SW480 (cell line): ENCODE measurements at places on chromosomes 7 and 10.
A peak's percentile ranks its signal among the peaks of the same experiment; 100 is the strongest.

- DNase-seq, result no peak
These were observed 77.2 kb downstream of the CFAP46 start for GRCh38 chr10:132865171-132865631.

GRCh38 chr7:117274951-117275350 is 47.9 kb downstream of the WNT2 start:
- DNase-seq, result no peak

- peak; percentile 37 for DNase-seq
These were observed 27.2 kb upstream of the ATP6V0A4 start for GRCh38 chr7:138825049-138825721.

DNA sequence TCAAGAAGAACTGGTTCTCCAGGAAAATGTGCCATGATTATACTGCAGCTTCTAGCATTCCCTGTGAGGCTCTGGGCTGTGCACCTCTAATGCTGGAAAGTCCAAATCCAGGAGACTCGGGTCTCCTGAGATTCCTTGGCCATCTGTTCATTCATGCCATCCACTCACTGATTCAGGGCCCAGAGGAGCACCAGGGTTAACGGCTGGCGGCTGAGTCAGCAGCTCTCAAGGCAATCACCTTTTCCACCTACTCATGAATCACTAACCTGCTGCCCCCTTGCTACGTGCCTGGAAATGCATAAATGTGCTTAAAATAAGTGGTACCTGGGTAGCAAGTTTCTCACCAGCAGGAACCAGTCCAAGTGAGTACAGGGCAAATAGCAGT is 132.7 kb downstream of the KCNMA1 start:
- peak; percentile 68 for DNase-seq

- DNase-seq, result no peak
These were observed 230.3 kb upstream of the MEOX2 start for GRCh38 chr7:15916681-15917380.

GRCh38 chr7:130740606-130741005 is 6.6 kb upstream of the KLF14 start:
- no peak for DNase-seq

DNA sequence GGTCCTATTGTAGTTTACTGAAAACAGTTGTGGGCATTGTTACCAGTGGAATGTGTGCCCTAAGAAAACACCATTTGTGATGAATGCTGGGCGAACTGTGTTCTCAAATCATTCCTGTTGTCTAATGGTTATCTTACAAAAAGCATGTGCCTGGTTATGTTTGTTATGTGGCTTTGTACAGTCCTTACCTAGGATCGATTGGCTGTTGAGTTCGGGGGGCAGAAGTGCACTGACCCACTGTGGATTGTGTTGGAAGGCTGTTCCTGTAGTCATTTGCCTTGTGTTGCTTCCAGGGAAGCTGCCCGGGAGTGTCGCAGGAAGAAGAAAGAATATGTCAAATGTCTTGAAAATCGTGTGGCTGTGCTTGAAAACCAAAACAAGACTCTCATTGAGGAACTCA is 84.3 kb downstream of the CREM start:
- DNase-seq, result no peak

GRCh38 chr10:83218205-83218604 is 921.1 kb upstream of the GHITM start:
- no peak for DNase-seq

- DNase-seq, result no peak
These were observed 36.2 kb downstream of the WBP1L start for GRCh38 chr10:102779680-102780526.

- DNase-seq, result no peak
These were observed 32.6 kb downstream of the USP6NL start for GRCh38 chr10:11578802-11579255.

DNA sequence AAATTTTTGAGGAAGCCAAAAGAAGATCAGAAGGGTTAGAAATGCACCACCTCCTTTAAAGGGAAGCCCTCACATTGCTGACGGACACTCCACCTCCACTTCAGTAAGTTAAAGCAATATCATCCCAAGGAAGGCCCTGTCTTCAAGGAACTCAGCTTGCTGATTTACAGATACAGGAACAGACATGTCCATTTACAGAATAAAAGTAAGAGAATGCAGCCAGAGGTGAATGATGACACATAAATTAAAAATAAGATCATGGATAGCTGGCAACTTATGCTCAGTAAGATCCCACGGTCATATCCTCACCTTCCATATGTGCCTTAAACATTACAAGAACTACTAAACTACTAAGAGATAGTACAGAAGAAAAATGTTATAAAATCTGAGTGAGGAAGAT is 20.4 kb downstream of the GRB10 start:
- no peak for DNase-seq

DNA sequence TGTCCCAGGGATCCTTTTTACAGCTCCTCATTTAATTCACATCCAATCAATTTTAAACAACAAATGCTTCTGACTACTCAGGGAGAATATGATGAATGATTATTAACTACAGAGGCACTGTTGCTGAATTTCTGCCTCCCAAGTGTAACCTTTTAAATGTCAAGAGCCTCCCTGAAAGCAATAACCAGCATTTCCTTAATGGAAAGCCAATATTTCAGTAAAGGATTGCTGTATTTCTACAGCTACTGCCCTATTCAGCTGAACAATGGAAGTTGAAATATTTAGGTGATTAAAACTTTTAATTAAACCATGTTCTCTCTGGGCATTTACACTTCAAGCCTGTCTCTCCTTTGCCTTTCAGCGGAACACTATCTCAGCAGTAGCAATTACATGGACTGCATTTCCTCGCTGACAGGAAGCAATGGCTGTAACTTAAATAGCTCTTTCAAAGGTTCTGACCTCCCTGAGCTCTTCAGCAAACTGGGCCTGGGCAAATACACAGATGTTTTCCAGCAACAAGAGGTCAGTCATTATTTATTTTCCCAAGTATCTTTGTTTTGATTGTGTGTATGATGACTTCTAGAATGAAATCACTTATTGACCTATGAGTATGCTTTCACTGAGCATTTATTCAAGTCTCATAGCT is 304.7 kb downstream of the BICC1 start:
- DNase-seq, result no peak

GRCh38 chr7:73828107-73828803 is 2.5 kb upstream of the CLDN4 start:
- DNase-seq, result peak; percentile 100

GRCh38 chr7:117021986-117022385 is 68.7 kb downstream of the ST7 start:
- no peak for DNase-seq
